GF-D8 (cell line): ENCODE measurements at places on chromosomes 2 and 18.

DNA sequence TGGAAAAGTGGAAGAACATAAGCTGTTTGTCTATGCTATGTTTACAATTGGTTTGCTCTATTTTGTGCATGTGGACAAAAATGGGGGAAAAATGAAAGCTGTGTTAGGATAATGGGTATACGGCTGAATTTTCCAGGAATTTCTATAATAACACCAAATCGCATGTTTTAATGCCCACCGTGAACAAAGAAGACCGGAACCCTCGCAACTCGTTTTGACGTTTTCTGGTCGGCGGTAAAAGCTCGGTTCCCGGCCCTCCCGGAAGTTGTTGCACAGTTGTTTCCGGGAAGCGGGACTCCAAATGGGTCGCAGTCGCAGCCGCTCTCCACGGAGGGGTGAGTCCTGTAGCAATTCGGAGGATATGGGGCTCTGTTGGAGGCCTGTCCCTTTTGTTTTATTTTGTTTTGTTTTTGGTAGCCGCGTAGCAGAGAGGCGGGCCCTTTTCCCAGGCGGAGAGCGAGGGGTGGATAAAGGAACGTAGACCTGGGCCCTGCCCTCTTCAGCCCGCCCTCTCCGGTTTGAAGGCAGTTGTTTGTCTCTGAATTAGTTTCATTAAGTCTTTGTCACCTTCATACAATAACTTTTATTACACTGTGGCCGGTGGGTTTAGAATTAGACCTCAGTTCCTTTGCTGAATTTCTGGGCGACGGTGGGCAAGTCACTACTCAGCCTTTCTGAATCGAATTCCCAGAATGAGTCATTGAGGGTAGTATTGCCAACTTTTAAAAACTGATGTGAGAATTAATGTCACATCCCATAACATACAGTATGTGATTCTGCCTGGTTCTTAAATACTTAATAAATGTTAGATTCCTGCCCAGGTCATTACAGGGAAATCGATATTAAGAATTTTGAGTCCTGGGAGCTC lies at the start of gene SNRNP27:
Gene SNRNP27, plus strand, starts transcription at position 273 of the 868 bp plus-strand sequence. Its CDS starts 29 bp downstream, at position 302.
- peak; percentile 38 for DNase-seq

GRCh38 chr2:194346193-194346592 lies 1310.8 kb upstream of the SLC39A10 start:
- DNase-seq = no peak

GRCh38 chr18:38756436-38756835 lies 1190.8 kb upstream of the CELF4 start:
- no peak for DNase-seq

DNA sequence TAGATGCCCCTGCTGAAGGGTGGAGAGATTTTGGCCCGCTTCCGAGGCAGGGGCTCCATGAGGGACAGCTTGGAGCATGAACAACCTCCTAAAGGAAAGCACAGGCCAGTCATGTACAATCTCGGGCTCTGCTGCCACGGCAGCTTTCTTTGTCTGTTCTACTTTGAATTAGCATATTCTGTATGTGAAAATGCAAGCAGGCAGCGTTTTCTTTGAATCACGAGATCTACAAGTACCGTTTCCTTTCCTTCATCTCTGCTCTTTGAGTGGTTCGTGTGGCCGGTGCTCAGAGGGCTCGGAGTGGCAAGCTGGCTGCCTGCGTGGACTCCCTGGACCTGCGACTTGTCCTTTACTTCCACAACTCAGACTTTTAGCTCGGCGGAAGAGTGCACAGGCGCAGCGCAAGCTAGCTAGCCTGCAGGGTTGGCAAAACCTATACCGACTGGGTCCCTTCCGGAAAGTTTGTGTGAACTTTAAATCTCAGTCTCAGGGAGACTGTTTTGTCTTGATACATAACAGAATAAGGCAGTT lies 6.9 kb downstream of the TWIST2 start:
- DNase-seq = no peak

- no peak for DNase-seq
Measured at GRCh38 chr2:55885127-55885943, 38.2 kb downstream of the EFEMP1 start.

GRCh38 chr2:51247252-51247805 lies 215.4 kb upstream of the NRXN1 start:
- DNase-seq = no peak

DNA sequence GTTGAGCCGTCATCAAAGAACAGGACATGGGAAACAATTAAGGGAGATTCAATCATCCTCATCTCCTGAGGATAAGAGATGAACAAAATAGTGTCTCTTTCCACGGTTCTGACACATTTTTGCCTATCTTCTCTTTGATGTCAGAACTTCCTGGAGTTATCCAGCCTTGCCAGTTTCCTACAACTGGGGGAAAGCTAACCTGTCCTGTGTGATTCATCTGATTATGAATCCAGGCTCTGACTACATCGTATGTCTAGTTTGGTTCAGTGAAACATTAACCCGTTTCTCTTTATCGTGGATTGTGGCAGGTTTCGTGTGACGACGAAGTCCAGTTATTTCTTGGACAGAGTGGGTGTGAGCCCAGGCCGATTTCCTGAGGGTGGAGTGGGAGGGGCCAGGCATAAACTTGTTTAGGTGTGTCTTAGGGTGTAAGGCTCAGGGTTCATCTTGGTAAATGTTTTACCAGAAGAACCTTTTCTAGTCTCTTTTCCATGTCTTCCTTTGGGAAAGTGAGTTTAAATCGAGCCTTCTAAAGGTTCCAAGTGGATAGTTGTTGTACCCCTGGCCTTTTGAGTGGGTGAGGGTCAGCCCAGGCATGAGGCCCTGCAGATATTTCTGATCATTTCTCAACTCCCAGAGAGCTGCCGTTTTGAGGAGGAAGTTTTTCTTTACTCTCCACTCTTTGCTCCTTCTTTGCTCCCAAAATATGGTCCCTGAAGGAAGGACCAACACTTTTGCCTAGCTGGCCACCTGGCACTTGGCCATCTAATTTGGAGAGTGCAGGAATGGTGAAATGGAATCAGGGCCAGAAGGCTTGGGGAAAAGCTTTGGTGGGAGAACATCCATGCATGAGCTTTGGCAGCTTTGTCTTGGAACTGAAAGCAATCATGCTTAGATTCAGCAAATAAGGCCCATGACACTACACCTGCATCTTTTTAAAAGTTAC lies 50.4 kb upstream of the FZD5 start:
- no peak for DNase-seq

GRCh38 chr18:51266773-51267172 lies 69.3 kb upstream of the MEX3C start:
- DNase-seq = peak; percentile 11

DNA sequence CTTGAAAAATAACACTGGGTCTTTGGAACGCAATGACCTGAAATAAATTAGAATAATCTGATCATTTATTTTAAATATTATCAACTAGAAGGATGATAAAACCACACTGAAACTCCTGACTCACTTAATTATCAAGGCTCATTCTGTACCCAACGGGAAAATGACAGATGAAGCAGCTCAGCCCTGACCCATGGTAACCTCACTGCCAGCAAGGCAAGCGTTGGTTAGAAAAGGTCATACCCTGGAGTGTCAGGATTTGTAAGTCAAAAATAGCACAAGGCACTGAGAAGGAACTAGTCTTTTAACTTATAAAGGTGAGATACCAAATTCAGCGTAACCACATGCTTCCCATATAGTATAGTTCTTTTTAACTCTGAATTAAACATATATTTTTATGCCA lies 277.5 kb downstream of the ETAA1 start:
- DNase-seq = no peak

GRCh38 chr2:212953170-212953920 lies 198.1 kb downstream of the IKZF2 start:
- DNase-seq = no peak

DNA sequence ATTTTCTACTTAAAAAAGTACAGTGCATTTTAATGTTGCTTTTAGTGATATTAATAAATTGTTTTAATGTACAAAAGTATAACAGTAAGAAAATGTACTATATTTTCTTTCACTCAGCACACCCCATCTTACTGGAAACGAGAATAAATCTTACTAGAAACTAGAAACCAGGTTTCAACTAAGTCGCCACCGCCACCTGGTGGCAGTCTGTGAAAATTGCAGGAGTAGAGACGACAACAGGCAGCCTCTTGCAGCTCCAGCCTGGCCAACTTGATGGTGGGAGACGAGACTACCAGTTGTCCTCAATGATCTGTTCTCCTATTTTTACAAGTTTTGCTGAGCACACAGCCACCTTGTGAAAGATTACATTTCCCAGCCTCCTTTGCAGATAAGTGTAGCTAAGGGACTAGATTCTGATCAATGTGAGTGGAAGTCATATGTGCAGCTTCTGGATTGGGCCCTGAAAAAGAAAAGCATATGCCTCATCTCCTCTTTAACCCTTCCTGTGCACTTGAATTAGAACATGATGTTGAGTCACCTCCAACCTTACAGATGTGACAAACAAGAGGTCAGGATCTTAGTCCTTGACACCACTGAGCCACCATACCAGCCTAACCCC lies 8.7 kb downstream of the OTOF start:
- peak; percentile 50 for DNase-seq

- no peak for DNase-seq
Measured at GRCh38 chr2:191629001-191629453, 48.9 kb upstream of the NABP1 start.

GRCh38 chr2:30522421-30522820 lies 75.4 kb downstream of the LCLAT1 start:
- DNase-seq = no peak

DNA sequence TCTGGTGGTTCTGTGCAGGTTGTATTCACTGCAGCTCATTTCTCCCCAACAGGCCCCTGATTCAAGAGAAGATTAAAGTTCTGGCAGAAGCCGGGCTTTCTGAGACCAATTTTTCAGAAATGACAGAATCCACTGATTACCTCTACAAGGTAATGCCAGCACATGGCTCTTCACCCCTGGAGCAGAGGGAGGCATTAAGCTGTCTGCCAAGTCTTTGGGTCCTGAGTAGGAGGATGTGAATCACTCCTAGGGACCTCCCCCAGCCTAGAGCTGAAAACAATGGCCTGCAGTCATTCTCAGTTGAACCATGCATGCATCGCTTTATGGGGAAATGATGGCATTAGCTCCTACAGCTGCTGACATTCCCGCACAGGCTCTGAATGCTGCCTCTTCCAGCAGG lies 20.5 kb upstream of the RPL37A start:
- DNase-seq = no peak

- DNase-seq = no peak
Measured at GRCh38 chr2:25215948-25216679, 47.7 kb upstream of the POMC start.

DNA sequence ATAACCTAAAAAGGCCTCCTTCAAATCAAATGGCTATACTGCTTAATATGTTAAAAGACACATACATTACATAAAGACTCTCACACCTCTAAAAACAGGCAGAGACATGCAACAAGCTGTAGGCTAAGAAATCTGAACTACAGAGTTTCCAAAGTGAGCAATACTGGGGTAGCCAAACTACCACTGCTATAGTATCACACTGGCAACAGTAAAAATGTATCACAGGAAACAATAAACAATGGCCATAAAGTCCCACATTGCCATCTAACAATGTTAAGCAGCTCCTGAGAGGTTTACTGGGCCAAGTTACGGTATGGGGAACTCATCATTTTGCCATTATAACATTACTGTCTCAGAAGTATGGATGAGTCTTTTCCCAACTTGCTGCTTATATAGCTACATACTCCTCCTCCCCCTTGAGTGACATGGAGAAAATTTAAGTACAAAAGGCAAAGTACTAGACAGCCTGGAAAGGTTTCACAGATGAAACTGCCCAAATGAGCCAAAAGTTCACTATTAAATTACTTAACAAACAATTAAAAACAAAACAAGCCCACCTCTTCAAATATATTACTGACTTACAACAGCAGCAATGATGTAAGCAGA lies 50.3 kb downstream of the SS18 start:
- DNase-seq = no peak

DNA sequence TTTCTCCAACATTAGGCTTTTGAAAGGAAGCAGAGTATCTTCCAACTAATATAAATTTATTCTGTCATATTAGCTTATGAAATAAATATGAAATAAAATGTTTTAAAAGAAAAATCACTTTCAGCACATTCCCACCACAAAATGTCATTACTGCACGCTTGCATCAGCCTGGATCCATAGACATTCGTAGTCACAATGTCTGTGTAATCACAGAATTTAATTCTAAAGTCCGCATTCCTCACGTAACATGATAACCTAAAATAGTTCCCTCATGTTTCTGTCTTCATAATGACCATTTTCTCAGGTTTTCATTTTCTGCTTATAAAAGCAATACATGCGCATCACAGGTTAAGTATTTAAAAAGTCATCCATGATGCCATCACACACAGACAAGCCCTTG lies 47.1 kb downstream of the HDAC4 start:
- DNase-seq = no peak

DNA sequence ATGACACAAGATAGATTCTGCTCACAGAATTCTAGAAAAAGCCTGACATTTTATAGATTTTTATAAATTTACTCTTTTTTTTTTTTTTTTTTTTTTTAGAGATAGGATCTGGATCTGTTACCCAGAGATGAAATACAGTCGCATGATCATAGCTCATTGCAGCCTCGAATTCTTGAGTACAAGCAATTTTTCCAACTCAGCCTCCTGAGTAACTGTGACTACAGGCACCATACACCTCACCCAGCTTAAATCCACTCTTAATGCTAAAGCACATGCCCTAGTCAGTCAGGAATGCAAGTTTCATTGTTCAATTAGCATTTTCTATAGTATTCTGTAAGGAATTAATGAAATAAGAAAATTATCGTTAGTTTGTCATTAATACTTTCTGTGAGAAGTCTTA lies 32.1 kb upstream of the WDR75 start:
- DNase-seq = no peak

DNA sequence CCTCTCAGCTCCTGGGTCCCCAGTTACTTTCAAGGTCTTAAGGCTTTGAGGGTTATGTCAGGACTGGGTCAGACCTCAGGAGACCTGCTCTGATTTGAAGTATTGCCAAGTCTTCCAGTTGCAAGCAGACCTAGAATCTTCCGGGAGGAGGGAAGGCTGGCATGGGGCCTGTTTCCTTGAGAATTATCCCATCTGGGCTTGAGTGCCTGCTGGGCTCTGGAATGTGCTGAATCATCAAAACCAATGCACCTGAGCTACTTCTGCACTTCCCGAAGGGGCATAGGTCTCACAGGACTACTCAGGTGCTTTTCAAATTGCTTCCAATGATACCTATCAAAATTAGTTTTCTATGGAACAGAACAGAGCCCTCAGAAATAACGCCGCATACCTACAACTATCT lies 327.3 kb downstream of the XIRP2 start:
- no peak for DNase-seq

DNA sequence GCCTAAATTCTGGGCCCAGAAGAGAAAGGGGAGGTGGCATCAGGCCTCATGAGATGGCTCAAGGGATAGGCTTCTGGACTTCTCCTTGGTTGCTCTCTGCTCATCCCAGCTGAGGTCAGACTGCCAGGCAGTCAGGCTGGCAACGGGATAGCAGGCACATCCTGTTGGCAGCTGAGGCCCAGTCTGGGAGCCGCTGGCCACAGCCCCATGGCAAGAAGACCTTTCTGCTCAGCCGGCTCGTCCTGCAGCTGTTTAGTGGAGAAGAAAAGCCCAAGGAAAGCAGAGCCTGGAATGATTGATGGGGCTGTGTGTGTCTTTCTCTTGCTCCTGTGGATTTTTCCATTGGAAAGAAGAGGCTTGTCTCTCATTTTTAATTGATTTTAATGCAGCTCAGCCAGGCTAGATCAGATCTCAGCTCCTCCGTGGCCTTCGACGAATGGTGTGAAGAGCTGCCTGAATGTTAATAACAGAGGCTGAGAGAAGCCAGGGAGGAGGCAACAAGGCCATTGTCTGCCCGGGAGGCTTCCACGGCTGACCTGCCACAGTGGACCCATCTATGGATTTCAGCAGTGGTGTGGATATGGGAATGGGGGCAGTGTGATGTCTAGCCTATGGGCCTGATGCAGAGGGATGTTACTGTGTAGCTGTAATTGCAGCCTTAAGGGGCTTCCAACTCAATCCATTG lies 99.5 kb downstream of the HS1BP3 start:
- DNase-seq = no peak

- DNase-seq = no peak
Measured at GRCh38 chr18:58562999-58563667, 65.8 kb downstream of the ALPK2 start.
